ENCODE measurements at places on chromosomes 5 and 9.

DNA sequence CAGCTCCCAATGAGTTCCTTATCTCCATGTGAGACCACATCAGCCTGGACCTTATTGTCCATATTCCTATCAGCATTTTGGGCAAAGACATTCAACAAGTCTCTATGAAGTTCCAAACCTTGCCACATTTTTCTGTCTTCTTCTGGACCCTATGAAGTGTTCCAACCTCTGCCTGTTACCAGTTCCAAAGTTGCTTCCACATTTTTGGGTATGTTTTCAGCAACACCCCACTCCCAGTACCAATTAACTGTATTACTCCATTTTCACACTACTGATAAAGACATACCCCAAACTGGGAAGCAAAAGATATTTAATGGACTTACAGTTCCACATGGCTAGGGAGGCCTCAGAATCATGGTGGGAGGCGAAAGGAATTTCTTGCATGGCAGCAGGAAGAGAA, 548.5 kb downstream of the CHSY3 start:
- no peak for DNase-seq

GRCh38 chr9:114151426-114151956, 3.8 kb upstream of the COL27A1 start:
- DNase-seq, result no peak

GRCh38 chr5:137279521-137280231, 219.4 kb downstream of the SPOCK1 start:
- no peak for DNase-seq

- DNase-seq, result no peak
These were observed 30.8 kb upstream of the ALDH1A1 start for GRCh38 chr9:72983512-72984225.

DNA sequence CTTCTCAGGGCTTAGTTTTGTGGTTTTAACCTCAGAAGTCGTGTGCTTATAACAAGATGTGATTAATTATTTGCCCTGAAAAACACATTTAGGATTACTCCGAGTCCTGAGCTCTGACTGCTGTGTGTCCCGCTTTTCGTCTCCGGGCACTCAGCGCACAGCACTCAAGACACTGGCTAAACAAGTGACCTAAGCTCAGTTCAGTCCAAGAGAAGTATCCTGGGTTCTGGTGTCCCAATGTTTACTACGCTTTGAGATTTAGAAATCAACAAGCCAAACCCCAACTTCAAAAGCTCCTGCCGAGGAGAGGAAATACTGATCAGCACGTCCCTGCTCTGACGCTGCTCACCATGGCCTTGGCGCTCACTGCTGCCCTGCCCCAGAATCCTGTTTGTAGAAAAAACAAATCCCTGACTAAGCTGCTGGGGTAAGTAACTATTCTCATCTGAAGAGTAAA, 53.2 kb downstream of the IPPK start:
- no peak for DNase-seq

DNA sequence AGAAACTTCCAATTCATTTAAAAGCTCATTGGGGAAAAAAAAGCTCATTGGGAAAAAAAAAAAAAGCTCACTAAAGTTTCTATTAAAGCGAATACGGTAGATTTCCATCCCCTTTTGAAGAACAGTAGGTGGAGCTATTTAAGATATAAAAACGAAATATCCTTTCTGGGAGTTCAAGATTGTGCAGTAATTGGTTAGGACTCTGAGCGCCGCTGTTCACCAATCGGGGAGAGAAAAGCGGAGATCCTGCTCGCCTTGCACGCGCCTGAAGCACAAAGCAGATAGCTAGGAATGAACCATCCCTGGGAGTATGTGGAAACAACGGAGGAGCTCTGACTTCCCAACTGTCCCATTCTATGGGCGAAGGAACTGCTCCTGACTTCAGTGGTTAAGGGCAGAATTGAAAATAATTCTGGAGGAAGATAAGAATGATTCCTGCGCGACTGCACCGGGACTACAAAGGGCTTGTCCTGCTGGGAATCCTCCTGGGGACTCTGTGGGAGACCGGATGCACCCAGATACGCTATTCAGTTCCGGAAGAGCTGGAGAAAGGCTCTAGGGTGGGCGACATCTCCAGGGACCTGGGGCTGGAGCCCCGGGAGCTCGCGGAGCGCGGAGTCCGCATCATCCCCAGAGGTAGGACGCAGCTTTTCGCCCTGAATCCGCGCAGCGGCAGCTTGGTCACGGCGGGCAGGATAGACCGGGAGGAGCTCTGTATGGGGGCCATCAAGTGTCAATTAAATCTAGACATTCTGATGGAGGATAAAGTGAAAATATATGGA, at the start of gene PCDHGA12:
Gene PCDHGA12 (plus strand): TSS at position 176 of the 782 bp plus-strand sequence. CDS start 253 bp downstream, at position 429.
- no peak for DNase-seq

DNA sequence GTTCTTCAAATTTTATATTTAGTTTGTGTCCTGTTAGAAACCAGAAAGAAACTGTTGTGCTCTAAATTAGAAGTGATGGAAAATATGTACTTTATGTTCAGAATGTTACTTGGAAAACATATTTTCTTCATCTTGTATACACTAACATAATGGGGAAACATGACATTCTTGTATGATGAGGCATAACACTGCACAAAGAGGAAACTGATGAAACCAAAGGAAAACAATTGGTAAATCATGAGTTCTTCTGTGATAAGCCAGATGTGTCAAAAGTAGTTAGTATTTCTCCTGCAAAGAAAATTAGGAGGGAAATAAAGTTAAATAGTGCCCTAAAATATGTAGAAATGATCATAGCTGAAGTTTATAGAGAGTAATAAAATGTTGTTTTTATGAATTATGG, 111.1 kb upstream of the FBN2 start:
- DNase-seq, result no peak

DNA sequence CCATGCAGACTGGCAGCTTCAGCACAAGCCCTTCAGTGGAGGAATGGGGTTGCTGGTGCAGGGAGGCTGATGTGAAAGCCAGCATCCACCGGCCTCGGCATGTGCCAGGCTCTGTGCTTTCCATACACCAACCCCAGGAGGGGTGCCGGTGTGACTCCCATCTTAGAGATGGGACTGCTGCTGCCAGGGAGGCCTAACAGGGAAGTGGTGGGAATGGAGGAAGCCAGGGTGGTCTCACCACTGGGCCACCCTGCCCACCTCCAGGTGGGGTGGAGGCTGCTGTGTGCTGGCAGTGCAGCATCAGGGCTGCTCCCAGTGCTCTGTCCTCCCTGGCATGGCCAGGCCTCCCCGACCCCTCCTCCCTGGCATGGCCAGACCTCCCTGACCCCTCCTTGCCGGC, 32.8 kb upstream of the PITX1 start:
- no peak for DNase-seq

DNA sequence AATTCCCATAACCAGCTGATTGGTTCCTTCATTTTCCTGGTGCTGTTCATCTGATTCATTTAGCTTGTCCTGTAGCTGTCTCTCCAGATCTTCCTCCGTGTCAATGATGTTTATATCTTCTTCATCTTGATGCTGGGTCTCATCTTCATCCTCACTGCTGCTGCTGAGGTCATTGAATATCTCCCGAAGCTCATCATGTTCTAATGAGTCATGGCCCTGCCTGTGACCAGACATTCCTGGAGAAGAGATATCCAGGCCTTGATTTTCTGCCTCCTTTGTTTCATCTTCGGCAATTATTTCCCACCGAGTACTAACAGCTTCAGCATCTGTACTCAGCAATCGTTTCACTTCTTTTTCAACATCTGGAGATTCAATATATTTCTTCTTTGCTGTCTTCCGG, 1.4 kb downstream of the TAF7 start:
- no peak for DNase-seq

DNA sequence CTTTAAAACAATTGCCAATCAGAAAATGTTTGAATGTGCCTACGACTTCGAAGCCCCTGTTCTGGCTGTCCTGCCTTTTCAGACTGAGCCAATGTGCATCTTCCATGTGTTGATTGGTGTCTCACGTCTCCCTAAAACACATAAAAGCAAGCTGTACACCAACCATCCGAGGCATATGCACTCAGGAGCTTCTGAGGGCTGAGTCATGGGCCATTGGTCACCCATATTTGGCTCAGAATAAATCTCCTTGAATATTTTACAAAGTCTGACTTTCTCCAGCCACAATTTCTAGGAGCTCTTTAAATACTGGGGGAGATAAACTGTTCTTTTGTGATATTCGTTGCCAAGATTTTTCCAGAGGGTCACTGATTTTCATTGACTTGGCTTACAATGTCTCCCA, 53.9 kb downstream of the C9orf57 start:
- DNase-seq, result no peak

GRCh38 chr5:39713250-39713916, 288.6 kb upstream of the DAB2 start:
- no peak for DNase-seq

- no peak for DNase-seq
These were observed 25.2 kb upstream of the GLRA1 start for GRCh38 chr5:151949701-151950308.

- no peak for DNase-seq
These were observed 136.4 kb downstream of the PIP5K1B start for GRCh38 chr9:68841276-68842052.

DNA sequence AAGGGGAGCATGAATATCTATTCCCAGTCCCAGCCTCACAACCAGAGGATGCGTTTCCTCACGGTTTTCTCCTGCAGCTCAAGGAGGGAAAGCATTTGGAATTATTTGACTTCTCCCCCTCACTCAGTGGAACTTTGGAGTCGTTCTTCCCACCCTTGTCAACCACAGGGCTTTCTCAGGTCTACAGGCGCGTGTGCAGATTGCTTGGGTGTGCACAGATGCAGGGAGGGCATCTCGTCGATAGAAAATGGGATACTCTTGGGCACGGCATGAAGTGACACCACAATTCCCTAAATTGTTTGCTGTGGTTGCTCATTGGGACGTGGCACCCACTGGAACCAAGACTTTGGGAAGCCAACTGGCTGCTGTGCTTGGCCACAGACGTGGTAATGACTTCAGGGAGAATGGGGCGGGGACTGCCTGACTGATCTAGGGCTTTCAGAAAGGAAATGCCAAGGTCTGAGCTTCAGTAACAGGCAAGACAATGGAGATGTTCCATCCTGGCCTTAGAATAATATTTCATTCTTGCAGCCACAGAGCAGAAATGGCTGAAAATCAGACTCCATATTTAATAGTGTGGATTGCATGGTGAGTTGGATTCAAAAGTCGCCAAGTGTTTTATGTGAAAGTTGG, 12.2 kb upstream of the OBP2B start:
- DNase-seq, result no peak

DNA sequence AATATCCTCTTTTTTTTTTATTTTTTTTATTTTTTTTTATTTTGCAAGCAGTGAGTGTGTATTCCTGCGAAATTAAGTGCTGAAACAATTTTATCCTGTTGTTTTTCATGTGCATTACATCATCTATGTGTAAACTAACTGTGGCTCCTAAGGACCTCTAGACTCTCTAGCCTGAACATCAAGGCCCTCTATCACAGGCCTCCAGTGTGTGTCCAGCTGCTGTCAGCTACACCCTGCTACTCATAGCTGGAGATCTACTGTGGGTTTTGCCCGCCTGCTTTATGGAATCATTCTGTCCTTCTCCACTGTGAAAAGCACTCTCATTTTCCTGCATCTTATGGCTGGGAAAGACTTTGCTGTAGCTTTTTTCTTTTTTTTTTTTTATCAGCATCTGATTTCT, 157.8 kb downstream of the KCTD16 start:
- DNase-seq, result no peak

GRCh38 chr9:129451089-129451656, 169.7 kb downstream of the C9orf50 start:
- no peak for DNase-seq

GRCh38 chr9:15541872-15542271, 11.0 kb upstream of the CCDC171 start:
- DNase-seq, result no peak

GRCh38 chr5:96256795-96257470, 176.1 kb downstream of the PCSK1 start:
- DNase-seq, result no peak

- no peak for DNase-seq
These were observed 740.9 kb downstream of the DTWD2 start for GRCh38 chr5:118247458-118247857.

GRCh38 chr5:96614110-96614691, 48.0 kb upstream of the CAST start:
- DNase-seq, result peak; percentile 34

DNA sequence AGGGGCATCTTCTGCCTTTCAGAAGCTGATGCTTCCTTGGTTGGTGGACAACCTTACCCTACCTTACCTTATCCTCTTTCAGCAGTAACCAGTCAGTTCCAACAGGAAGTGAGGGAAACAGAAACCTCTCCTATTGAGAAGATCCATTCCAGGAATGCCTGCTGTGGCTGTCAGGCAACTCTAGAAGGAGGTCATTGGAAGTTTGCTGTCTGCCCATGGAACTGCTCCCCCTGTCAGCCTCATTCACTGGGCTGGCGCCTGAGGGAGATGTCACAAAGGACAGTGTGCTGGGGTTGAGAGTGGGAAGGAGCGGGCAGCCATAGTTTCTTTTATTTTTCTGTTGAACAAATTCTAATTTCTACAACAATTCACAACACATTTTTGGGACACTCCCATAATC, 54.7 kb downstream of the IRX1 start:
- no peak for DNase-seq

GRCh38 chr5:105670596-105670995, 2000.1 kb downstream of the EFNA5 start:
- DNase-seq, result no peak

- DNase-seq, result no peak
These were observed 16.1 kb downstream of the ZFR start for GRCh38 chr5:32428426-32428825.

DNA sequence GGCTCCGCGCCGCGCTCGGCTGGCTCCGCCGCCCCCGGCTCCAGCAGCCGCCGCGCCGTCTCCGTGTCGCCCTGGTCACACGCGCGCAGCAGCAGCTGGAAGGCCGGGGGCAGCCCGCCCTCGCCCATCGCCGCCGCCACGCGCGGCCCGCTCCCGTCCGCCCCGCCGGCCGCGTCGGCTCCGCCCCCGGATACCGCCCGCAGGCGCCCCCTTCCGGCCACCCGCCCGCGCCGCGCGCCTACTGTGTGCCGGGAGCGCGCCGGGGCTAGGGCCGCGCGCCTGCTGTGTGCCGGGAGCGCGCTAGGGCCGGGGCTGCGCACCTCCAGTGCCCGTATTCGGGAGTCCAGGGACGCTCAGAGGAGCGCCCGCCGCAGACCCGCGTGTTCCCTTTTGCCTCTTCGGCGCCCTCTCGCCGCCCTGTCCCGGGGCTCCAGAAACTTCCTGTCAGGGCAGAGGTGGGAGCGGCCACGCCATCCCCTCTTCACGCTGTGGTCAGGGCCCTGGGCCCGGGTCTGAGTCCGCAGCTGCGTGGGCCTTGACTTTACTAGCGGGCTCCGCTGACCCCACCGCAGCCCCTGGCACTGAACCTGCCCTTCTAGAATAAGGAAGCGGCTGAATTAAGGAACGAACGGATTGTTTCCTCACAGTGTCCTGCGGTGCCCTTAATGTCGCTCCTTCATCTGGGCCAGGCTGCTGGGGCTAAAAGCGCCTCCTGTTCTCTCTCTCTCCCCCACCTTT, at the start of gene ANKS6:
Gene ANKS6 (minus strand): TSS at position 192 of the 738 bp plus-strand sequence. CDS start 64 bp downstream, at position 128.
- DNase-seq, result peak; percentile 85

- no peak for DNase-seq
These were observed 79.7 kb upstream of the CDH6 start for GRCh38 chr5:31113666-31114350.

DNA sequence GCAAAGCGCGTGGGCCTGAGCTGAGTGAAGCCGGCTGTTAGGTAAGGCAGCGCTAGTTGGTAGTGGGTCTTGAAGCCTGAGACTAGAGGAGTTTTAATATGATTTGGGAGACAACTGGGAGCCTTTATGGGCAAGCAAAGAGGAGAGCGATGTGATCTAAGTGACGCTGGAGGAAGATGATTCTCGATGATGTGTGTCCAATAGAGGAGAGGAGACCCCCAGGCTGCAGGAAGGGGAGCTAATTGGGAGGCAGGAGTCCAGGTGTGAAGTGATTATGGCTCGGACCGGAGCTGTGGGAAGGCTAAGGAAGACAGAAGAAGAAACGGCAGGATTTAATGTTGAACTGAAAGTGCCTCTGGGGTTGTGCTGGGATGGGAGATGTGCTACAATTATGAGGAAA, 482.9 kb upstream of the KIF2A start:
- no peak for DNase-seq

All from stimulated activated naive CD8-positive, alpha-beta T cell treated with anti-CD3 and anti-CD28 coated beads, Interleukin-15, amount 100 ng/mL, for 72 hours (primary cell).